ENCODE measurements at places on chromosomes 13 and 19.

DNA sequence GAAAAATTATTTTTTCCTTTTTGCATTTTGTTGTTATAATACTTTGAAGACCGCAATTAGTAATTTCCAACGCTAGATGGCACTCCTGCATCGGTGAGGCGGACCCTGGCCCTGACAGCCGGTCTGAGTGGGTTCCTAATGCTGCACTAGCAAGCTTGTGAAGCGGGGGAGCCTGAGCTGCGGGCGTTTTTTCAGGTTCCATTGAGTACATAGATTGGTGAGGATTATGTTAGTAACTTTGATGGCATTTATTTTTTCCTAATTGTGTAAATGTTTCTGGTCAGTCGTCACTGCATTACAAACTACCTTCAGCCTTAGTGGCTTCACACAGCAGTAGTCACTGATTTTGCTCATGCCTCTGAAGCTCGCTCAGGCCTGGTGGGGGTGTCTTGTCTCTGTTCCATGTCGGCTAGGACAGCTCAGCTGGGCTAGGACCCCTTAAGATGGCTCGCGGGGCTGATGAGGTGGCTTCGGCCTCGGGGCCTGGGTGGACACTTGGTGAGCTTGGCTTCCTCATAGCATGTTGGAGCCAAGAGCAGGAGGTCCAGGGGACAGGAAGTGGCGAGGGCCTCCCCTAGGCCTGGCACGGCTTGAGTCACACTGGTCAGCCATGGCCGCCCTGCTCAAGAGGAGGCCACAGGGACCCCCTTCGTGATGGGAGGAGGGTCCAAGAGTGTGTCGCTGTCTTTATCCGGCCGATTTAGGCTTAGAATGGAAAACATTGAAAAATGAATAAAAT, 25.0 kb downstream of the ERCC5 start:
- DNase-seq: peak; percentile 8

DNA sequence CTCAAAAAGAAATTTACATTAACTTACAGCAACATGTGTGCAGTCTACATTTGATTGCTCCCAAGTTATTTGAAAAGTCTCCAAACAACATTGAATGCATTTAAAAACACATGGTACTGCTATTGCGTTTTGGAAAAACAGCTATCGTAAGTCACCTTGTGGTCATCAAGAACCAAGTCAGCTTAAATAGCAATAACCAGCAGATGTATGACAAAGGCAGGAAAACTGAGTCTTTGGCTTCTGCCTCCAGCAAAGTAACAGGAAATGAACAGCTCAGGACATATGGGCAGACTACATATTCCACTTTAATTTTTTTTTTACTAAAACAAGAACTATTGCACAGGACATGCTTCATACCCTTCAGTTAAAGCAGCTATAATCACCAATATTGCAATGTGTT, 580.6 kb upstream of the SPRY2 start:
- no peak for DNase-seq

- no peak for DNase-seq
These were observed at the start of gene ZNF177 for GRCh38 chr19:9362905-9363304. Gene ZNF177 (plus strand): TSS chr19:9363013. CDS start chr19:9378312, 15,299 bp downstream.

DNA sequence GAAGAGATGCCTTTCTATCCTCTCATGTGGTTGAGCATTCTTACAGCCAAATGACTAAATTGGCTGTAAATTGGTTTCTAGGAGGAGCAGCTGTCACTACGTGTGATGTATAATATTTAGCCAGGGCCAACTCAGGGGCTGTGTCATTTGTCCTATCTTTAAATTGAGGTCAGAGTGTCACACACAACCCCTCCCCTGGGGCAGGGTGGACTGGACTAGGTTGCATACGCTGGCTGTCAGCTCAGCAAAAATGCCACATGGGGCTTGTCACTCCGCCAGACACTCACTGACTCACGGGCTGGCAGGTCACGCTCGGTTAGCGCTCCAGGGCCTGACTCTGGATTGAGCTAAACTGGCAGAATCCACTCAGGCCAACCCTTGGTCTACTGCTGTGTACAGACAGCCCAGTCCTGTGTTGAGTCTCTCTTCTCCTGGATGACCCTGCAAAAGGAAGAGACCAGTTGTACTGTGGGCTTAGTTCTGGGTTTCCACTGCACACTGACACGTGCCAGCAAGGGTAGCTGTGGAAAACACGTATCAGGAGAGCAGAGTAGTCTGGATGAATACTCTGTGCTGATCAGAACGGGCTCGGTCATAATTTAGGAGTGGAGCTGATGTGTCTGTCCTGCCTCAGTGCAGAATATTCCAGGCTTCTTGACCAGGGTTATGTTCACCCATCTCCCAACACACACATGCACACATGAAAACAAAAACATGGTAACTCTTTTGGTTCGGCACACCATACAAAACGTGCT, 29.1 kb downstream of the SHISA2 start:
- no peak for DNase-seq

GRCh38 chr13:111156421-111156820, 41.3 kb downstream of the ARHGEF7 start:
- no peak for DNase-seq

- no peak for DNase-seq
These were observed 1161.5 kb downstream of the PCDH9 start for GRCh38 chr13:66068683-66069082.
